ENCODE measurements at places on chromosomes 16 and 17.

- peak; percentile 80 for DNase-seq
These were observed 43.3 kb downstream of the PGS1 start for GRCh38 chr17:78421534-78422266.

- no peak for DNase-seq
These were observed 782.4 kb upstream of the SOX9 start for GRCh38 chr17:71338396-71338795.

DNA sequence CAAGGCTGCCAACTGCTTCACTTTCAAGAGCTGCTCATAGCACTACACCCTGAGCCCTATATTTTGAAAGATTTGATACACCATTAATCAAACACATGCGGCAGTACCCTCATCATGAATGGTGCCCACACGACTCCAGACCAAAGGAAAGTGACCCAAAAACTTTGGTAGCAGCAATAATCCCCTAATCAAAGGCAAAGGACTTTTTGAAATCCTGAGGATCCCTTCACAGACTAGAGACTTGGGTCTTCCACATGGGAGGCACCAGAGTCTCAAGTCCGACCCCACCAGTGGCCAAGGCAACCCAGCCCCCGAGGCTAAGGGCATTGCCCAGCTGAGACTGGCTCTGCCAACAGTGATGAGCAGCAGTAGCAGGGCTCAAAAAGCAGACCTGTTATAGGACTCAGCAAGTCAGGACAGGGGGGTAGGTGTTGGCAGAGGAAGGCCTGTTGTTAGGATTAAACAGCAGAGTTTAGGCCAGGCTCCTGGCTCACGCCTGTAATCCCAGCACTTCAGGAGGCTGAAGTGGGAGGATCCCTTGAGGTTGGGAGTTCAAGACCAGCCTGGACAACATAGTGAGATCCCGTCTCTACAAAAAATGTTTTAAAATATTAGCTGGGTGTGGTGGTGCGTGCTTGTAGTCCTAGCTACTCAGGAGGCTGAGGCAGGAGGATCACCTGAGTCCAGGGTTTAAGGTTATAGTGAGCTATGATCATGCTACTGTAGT, 3.2 kb downstream of the TRIM25 start:
- no peak for DNase-seq

- DNase-seq = no peak
These were observed 9.7 kb downstream of the ADGRG3 start for GRCh38 chr16:57677622-57678369.

DNA sequence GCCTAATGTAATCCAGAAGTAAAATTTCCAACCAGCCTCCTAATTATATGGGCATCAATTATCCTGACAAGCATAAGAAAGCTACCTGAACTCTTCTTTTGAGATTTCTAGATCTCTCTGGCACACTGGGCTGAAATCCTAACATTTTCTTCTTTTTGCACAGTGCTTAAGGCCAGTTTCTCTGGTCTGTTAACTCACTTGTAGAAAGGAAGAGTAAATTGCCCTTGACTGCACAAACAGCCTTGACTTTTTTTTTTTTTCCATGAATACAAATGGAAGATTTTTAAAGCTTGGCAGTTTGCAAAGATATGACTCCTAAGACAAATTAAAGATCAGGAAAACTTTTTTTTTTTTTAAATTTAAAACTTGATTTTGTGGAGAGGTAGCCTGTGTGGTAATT, 291.2 kb upstream of the MON1B start:
- no peak for DNase-seq

Data from stimulated activated CD4-positive, alpha-beta T cell treated with anti-CD3 and anti-CD28 coated beads, Interleukin-15, amount 100 ng/mL, for 24 hours (primary cell).